ENCODE measurements at places on chromosomes 6 and 20.

DNA sequence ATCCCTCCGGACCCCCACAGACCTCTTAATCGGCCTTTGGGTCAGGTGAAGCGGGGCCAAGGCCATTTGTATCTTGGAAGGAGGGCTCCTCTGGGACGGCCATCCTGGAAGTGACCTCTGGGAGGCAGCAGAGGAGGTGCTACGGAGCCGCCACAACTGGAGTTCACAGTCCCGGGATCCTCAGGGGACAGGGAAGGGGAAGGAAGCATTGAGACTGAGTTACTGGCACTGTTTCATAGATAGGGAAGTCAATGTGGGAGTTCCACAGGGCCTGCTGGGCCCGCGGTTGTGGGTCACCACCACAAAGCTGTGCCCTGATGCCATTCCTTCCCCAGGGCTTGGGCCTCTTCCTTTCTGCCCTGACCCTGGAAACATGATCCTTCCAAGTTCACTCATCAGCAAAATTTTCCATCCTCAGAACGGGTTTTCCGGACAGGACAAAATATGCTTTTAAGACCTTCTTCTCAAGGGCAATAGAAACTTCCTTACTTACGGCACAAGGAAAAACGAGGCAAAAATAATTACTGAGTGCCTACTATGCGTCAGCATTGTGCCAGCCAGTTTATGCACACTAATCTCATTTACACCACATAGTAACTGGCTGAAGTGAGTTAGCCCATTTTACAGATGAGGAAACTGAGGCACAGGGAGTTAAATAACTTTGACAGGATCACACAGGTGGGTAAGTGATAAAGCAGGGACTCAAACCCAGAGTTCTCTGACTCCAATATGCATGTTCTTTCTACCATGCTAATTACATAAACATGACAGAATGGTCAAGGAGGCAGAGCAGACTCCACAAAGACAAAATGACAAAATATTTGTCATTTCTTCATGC lies 143.8 kb downstream of the UNC5CL start:
- peak; percentile 41 for DNase-seq

- peak; percentile 24 for DNase-seq
Measured at GRCh38 chr6:12138381-12138780, 126.3 kb downstream of the HIVEP1 start.

GRCh38 chr20:16158090-16158975 lies 414.9 kb downstream of the KIF16B start:
- no peak for DNase-seq

DNA sequence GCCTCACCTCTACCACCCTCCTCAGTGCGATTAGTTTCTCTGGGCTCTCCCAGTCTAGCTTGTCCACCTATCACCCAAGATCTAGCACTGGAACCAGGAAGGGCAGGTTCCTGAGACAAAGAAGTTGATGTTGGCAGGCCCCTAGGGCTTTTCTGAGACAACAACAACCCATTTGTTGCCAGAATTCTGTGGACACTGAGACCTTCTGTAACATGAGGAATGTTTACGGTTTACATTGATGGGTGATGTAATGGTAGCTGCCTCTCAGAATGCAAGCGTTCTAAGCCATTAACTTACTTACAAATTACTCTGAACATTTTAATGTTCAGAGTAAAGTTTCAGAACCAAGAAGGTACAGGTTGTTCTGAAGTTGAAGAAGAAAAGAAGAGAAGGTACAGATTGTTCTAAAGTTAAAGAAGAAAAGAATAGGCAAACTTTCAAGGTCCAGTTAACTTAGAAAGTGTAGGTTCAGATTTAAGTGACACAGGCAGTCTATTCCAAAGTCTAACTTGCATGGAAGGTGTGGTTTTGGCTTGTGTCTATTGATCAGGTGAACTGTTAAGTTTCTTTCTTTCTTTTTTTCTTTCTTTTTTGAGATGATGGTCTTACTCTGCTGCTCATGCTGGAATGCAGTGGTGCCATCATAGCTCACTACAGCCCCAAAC lies 3.7 kb upstream of the MED23 start:
- no peak for DNase-seq

DNA sequence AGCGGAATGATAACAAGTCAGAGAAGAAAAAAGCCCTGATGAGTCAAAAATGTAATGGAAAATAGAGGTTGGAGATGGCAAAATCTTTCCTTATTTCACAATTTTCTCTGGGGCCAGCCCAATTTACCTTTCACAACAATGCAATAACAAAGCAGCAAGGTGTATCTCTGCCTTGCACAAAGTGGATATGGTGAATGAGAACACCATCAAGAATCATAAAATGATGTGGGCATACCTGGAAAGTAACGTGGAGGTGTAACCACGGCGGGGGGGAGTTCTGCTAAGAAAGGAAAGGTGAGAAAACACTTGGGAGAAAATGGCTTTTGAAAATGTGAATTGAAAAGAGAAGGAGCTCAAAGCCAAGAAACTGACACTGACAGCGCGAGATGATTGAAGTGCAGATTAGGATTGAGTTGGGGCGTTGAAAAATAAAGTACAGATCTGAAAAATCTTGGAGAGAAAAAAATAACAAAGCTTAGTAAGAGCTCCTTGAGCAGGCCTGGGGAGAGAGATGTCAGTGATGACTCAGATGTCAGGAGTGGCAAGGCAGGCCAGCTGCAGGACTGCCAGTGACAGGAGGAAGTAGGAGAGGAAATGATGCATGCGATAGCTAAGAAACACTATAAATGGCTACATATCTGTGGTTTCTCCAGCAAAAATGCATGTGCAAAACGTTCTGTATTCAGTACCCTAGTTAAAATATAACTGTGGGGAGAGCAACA lies 26.2 kb downstream of the ARHGAP18 start:
- peak; percentile 59 for DNase-seq

- no peak for DNase-seq
Measured at GRCh38 chr6:74284284-74284683, 588.3 kb downstream of the CD109 start.

- peak; percentile 51 for DNase-seq
Measured at GRCh38 chr6:4055420-4056041, 23.4 kb downstream of the FAM217A start.

DNA sequence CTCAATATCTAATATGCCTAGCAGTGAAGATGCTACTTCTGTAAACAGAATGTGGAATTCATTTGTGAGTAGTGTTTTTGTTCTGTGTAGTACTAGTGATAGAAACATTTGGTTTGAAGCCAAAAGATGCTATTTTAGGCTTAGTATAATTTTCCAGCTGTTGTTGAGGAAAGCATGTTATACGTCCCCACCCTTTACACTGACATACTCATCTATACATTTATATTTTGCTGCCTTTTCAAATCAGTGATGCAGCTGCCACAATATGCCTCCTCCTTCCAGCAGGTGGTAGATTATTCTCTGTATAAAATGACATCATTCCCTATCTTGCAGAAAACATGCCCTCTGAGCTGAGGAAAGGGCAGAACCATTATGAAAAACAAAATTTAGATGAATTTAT lies 1217.6 kb upstream of the GJE1 start:
- DNase-seq: peak; percentile 3

DNA sequence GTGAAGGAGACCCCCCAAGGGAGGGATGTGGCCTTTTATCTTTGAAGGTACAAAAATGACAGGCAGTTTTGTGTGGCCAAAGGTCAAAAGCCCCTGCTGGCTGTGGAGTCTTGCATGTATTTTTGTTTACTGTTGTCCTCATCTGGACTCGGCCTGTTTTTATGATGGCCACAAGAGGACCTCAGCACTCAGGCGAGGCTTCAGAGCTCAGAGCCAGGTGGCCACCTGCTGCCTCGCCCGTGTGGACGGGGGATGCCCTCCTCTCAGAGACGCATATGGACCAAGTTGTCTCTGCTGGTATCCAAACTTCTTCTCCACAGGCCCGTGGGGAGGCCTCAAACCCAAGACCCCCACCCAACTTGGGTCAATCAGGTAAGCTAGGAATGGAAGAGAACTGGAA lies 118.2 kb downstream of the DACT2 start:
- no peak for DNase-seq

DNA sequence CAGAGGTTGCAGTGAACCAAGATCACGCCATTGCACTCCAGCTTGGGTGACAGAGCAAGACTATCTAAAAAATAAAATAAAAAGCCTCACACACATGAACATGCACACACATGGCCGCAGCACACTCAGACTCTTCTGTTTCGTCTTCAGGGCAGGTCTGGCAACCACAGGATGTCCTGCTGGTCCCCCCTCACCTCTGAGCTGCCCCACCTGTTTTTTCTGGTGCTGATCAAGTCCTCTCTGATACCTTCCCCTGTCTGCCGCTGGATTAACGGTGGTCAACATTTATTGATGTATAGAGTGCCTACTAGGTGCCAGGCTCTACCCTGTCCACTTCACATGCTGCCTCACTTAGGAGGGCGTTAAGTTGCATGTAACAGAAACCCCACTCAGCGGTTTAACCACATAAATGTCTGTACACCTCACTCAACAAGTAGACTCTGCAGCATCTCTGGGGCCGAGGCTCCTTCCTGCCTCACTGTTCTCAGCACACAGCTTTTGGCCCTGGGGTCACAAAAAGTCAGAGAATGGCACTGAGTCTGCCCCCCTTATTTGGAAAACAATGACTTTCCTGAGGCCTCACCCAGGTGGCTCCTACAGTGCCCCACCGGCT lies 4.5 kb upstream of the AP5S1 start:
- no peak for DNase-seq

- DNase-seq: no peak
Measured at GRCh38 chr6:142916881-142917280, 28.1 kb downstream of the HIVEP2 start.

GRCh38 chr6:162899148-162899547 lies 171.4 kb downstream of the PACRG start:
- no peak for DNase-seq

- DNase-seq: no peak
Measured at GRCh38 chr6:139425780-139426179, 51.3 kb upstream of the CITED2 start.

GRCh38 chr6:118746145-118746824 lies 94.9 kb upstream of the CEP85L start:
- peak; percentile 43 for DNase-seq

DNA sequence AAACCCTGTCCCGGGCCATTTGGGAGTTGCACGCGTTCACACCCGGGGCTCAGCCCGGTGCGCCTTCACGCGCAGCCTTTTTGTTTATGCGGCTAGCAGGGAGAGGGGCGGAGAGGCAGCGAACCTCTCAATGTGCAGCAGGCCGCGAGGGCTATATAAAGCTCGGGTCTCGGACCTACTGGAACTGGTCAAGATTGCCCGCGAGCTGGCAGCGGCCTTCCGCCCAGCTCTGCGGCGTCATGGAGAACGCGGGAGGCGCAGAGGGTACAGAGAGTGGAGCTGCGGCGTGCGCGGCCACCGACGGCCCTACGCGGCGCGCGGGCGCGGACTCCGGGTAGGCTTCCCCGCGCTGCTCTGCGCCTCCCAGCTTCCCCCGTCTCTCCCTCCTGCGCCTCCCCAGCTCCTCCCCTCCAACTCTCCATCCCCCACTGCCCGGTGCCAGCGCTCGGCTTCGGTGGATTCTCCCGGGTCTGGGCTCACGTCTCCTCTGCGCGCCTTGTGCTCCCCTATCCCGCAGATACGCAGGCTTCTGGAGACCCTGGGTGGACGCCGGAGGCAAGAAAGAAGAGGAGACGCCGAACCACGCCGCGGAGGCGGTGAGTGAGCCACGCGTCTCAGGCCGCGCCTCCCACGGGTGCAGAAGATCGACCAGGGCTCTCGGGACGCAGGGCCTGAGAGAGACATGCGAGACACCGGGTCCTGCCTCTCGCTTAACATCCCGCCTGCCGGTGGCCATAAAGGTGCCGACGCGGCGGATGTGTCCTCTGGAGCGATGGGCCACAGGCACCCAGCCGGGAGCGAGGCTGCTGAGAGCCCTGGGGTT lies at the start of gene RIPPLY2:
Gene RIPPLY2, plus strand, starts transcription at position 183 of the 823 bp plus-strand sequence. Its CDS starts 57 bp downstream, at position 240.
- DNase-seq: peak; percentile 74

GRCh38 chr20:43752051-43752360 lies 25.2 kb upstream of the GTSF1L start:
- DNase-seq: no peak

DNA sequence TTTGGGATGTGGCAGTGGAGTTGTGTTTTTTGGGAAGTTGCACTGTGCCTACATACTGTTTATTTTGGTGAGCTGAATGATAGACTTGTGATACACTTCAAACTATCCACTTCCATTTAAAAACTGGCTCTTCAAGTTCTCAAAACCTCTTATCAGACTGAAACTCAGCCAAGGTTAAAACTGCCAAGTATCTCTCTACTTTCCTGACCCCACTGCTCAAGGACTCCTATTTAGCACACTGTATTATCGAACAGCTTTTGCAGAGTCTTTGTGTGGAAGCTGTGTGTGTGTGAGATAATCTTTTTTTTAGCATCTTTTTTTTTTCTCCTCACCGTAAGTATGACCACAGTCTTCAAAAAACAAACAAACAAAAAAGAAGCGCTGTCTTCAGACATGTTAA lies 21.1 kb downstream of the STX11 start:
- no peak for DNase-seq

- no peak for DNase-seq
Measured at GRCh38 chr6:150898399-150899170, 33.1 kb downstream of the MTHFD1L start.

DNA sequence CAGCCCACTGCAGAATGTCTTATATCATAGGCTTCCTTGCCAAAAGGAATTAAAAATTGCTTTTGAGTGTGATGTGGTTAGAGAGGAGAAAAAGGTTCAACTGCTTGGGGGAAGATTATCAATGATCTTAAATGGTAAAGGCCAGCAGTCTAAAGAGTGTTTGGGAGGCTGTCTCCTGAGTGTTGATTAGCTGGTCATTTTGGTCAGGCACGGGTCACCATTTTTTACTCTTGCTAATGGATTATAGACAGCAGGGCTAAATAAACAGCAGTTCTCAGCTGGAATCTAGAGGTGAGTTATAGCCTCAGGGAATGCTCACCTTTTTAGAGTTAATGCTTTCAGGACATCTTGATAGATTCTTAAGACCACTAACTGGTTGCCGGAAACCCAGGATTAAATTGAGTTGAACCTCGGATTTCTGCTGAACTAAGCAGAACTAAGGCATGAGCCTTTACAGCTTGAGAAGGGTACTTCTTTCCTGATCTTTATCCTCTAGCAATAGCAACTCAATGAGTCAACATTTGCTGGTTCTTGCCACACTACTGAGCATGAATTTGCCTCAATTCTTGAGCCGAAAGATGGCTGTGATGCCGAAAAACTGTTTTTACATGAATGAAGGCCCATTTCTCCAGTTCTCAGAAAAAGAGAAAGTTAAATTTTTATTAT lies 120.4 kb downstream of the LRRC1 start:
- no peak for DNase-seq

DNA sequence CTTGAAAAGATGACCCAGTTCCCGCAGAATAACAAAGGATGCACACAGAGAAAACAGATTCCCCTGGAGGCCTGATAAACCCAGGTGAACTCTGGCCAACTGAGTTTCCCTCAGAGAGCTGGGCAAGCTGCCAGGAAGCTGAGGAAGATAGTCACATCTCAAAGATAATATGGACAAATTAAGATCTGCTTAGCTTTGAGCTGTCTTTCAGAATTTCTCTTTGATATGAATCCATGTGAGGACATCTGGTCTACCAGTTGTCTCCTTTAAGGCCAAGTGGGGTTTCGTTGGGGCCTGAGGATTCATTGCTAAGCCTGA lies 59.5 kb downstream of the ID4 start:
- no peak for DNase-seq

GRCh38 chr6:87152526-87152955 lies 2.8 kb upstream of the ZNF292 start:
- DNase-seq: no peak
